ENCODE measurements at places on chromosomes 2 and 18.

- DNase-seq, result no peak
Observed at GRCh38 chr2:72077702-72078169, 69.9 kb downstream of the CYP26B1 start.

GRCh38 chr2:113126845-113127645 is at the start of gene IL1RN:
IL1RN (plus strand) TSS chr2:113127598; CDS start chr2:113127625, 27 bp downstream.
- no peak for DNase-seq

DNA sequence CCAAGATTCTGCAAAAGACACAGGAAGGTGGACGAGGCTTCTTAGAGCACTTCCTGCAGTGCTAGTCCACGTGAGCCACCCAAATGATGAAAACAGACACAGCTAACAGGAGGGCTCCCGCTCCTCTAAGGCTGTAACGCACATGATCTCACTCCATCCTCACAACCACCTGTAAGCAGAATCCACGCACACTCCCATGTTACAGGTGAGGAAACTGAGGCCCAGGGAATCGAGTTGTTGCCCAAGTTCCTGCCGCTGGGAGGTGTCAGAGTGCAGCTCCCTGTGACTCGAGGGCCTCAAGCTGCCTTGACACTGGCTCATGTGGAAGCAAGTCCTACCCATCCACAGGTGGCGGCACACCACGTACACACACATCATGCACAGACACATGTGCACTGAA is 4.4 kb downstream of the DNMT3A start:
- no peak for DNase-seq

DNA sequence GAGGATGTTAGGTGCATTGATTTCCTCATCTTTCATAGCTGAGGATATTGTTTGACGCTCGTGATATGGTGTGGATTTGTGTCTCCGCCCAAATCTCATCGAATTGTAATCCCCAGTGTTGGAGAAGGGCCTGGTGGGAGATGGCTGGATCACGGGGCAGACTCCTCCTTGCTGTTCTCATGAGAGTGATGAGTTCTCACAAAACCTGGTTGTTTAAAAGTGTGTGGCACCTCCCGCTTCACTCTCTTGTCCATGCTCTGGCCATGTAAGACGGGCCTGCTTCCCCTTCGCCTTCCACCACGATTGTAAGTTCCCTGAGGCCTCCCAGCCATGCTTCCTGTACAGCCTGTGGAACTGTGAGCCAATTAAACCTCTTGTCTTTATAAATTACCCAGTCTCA is 28.4 kb upstream of the GPC1 start:
- DNase-seq, result no peak

GRCh38 chr2:68716604-68717304 is 17.9 kb upstream of the ARHGAP25 start:
- DNase-seq, result no peak

- DNase-seq, result no peak
Observed at GRCh38 chr2:12727065-12727464, 10.3 kb downstream of the TRIB2 start.

GRCh38 chr18:48321121-48321520 is 88.1 kb downstream of the ZBTB7C start:
- no peak for DNase-seq

GRCh38 chr2:165863810-165864261 is 69.8 kb upstream of the GALNT3 start:
- DNase-seq, result no peak

GRCh38 chr18:48833701-48834412 is 116.9 kb downstream of the SMAD7 start:
- DNase-seq, result no peak

DNA sequence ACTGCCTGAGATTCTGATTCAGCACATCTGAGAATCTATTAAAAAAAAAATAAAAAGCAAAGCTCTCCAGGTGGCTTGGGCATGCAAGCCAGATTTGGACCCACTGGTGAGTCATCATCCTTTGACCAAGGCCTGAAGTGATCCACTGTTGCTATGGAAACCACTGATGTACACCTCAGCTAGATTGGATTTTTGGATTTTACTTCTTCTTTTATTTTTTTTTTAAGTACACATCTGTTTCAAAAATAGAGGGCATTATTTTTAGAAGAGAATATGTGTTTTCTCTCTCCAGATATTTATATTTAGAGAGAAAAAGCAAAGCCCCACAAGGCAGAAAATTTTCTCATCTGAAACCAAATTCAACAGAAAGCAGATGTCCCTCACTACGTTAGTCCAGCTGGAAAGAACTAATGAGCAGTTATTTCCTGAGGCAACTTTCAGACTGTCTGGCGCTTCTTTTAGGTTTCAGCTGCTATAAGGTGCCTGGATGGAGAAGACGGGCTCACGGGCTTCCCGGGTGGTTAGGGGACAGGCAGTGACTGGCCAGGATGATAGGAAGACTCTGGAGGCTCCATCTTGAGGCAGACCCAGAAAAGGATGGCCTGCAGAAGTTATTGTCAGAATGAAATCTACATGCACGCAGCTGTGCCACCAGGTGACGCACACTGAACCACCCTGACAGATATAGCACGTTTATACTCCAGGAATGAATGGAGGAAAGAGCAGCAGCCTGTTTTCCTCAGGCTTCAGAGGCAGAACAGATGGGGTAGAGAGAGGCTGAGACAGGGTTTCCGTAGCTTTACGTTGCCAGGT is 50.5 kb downstream of the MRPL35 start:
- no peak for DNase-seq

DNA sequence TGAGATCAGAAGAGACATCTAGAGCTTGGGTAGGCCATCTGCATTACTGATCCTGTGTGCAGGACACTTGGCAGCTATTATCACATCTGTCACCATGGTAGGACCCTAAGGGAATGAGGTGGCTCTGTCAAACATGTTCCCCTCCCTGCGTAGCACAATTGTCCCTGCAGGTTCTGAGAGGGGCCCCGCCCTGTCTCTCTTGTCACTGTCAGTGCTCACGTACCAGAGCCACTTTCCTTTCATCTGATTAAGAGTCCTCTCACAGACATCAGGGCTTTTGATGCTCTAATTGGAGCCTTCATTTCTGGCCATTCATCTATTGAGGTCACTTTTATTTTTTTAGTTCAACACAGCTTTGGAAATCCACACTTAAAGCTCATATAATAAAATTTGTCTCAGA is 38.5 kb downstream of the NEB start:
- DNase-seq, result no peak

GRCh38 chr2:189536830-189537229 is 43.8 kb downstream of the SLC40A1 start:
- no peak for DNase-seq

DNA sequence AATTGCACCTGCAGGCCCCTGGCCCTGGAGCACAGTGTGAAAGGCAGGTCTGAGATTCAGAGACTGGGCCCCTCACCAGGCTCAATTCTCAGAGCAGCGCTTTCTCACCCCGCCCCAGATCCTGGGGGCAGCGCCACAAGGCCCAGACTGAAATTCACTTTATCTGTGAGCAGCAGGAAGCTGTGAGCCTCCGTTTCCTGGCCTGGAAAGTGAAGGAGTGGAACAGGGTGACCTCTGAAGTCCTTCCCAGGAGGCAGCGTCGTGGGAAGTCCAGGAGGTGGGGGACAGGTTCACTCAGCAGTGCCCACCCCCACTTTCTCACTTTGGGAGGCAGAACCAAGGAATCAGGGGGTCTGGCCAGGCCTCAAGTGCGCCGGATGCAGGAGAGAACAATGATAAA is 235.4 kb downstream of the NDUFA10 start:
- DNase-seq, result no peak

DNA sequence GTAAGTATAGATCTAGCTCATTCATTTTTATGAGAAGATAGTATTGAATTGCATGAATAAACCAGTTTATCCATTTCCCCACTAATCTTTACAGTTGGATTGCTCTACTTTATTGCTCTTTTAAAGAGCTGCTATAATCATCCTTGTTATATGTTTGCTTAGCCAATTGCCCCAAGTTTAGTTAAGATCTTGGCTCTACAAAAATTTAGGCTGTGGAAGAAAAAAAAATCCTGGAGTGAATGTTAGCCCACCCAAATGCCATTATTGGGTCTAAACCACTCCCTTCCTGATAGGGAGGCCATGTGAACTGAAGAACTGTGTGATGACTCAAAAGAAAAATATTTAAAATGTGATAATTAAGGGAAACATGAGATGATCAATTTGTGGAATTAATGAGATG is 2.9 kb downstream of the ALS2 start:
- no peak for DNase-seq

DNA sequence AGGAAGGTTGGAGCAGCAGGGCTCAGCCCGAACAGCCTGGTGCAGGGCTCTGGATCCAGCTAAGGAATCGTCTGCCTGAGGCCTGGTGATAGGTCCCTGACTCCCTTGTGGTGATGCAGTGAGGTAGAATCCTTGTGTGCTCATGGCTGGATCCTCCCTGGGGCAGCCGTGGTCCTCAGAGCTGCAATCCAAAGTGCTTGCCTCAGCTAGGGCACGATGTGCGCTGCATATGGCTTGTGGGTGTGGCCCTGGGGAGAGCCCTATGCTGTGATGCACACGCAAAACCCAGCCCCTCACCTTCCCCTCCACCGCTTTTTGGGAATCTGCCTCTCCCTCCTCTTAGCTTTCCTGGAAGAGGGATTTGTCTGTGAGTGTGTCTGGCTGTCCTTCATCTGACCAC is 142.2 kb downstream of the DYSF start:
- no peak for DNase-seq

DNA sequence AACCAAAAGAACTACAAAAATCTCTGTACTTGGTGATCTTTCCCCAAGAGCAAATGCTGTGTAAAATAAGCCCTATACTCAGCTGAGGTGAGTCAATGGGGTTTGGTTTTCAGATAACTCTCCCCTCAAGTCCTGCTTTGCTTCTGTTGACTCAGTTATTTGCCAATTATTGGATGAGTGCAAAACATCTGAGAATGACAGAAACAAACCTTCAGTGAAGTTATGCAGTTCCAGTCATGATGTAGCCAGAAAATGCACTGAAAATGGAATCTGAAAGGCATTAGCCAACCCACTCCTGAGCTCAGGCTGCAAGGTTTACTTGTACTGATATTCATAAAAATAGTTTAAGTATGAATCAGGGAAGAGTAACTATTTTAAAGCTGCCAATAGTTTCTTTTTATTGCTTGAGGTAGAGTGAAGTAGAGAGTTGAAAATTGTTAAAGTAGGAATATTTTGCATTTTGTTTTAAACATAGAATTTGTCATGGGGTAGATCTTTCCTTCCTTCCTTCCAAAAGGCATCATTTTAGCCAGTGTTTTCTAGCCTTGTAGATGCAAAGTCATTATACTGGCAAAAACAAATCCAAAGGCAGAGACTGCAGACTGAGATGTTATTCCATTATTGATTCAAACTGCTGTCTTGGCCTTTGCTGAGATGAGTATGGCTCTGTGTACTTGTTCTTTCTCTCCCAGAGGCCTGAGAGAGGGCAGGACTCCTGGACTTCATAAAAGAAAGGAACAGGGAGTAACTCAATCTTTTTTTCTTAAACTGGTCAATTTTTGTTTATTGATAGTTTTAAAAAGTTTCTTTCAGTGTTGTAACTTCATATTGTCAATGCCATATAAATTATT is 215.3 kb downstream of the RND3 start:
- peak; percentile 44 for DNase-seq

DNA sequence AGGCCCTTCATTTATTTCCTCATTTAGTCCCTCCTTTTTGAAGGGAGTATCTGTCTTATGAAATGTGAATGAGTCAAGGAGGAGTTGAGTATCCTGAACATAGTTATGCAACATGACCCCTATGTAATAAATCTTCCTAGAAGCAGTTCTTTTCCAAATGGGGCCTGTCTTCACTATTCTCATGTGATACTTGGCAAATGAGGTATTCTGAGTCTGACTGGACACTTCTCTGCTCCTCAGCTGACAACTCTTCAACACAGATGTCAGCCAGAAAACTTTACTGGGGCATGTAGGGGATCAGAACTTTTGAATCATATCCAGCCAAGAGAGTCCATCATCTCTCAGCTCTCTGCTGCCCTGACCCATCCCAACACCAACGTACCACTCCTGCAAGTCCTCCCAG is 291.6 kb downstream of the ZNF385B start:
- no peak for DNase-seq

GRCh38 chr2:98747888-98748287 is 17.0 kb upstream of the MGAT4A start:
- DNase-seq, result no peak

- DNase-seq, result no peak
Observed at GRCh38 chr2:175981551-175981950, 20.5 kb downstream of the LNPK start.

DNA sequence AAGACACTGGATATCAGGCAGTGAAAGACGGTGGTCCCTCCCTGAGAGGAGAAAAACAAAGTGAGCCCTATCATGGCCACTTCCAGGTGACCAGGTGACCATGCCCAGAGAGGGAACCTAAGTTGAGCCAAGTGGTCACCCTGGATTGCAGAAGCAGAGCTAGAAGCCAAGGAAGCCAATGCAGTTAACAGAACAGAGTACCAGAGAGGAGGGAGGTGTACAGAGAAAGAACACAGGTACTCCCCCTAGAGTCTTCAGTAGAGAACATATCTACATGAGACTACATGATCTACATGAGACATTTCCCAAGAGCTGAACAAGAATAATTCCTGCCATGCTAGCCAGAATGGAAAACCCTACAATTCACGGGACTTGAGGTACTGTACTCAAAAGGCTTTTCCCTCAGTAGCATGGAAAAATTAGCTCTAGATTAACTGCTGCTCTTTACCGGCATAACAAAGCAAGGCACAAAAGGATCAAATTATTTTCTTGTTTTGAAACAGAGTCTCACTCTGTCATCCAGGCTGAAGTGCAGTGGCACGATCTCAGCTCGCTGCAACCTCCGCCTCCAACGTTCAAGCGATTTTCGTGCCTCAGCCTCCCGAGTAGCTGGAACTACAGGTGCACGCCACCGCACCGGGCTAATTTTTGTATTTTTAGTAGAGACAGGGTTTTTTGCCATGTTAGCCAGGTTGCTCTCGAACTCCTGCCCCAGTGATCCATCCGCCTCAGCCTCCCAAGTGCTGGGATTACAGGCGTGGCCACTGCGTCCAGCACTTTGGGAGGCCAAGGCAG is 23.5 kb downstream of the ROCK2 start:
- DNase-seq, result no peak

DNA sequence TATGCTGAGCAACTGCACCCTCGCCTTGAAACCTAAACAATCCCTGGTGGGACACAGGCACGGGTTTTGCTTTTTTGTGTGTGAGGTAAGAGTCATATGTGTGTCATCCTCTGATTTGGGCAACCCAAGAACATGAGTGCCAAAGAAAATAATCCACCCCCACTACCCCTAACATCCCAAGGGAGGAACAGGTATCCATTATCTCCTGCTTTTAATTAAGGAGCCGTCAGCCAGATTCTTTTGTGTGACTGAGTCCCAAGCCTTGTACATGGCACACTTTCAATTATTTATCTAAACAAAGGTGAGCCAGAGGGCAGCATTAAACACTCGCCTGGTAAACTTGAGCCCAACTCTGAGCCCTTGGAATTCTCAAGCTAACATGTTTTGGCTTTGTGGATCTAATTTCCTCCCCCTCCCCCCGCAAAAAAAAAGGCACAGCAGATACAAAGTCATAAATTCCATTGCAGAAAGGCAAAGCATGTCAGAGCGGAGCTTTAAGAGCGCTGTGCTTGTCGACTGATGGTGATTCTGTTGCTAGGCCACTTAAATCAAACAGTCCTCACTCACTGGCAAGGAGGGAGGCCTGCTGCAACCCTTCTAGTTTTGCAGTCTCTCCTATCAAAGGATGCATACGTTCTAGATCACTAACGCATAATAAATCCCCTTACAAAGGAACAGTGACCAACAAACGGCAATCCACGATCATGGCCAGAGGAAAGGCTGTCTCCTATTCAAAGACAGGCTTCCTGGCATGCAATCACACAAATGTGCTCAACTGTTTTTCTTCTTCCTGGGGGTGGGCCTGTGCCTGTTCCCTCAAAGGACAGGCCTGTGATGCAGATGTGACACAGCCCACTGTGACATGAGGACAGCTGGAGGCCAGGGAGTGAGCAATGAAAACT is 143.5 kb upstream of the LMAN1 start:
- DNase-seq, result no peak

GRCh38 chr2:116142644-116143227 is 1671.8 kb upstream of the DDX18 start:
- DNase-seq, result no peak
